ENCODE measurements at places on chromosomes 11 and 22.

GRCh38 chr11:67534070-67534679, 10.9 kb upstream of the CABP2 start:
- no peak for DNase-seq

DNA sequence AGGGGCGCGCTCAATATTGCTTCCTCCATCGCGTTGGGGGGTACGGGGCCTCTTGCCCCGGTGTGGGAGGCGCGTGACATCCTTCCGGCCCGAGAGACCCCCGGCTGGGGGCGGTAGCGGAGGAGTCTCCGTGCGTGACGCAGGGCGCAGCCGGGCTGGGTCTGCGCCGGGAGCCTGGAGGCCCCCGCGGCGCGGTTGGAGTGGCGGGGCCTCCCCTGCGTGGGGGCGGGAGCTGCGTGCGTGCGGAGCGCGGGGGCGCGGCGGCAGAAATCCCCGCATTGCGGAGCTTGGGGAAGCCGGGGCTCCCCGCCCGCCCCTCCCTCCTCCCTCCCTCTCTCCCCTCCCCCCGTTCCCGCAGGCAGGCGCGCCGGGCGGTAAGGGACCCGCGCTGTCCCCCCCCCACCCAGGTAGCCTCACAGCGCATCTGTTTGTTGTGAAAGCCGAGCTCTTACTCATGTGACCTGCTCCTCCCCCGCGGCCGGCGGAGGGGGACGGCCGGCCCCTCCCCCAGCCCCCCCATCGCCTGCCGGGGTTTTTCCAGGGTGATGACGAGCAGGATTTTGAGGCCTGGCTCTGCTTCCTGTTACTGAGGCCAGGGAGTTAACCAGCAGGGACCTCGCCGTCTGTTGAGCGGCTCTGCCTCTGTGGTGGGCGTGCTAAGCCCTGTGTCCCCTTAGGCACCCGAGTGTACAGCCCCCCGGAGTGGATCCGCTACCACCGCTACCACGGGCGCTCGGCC, 1.6 kb downstream of the PIM3 start:
- DNase-seq, result peak; percentile 58

DNA sequence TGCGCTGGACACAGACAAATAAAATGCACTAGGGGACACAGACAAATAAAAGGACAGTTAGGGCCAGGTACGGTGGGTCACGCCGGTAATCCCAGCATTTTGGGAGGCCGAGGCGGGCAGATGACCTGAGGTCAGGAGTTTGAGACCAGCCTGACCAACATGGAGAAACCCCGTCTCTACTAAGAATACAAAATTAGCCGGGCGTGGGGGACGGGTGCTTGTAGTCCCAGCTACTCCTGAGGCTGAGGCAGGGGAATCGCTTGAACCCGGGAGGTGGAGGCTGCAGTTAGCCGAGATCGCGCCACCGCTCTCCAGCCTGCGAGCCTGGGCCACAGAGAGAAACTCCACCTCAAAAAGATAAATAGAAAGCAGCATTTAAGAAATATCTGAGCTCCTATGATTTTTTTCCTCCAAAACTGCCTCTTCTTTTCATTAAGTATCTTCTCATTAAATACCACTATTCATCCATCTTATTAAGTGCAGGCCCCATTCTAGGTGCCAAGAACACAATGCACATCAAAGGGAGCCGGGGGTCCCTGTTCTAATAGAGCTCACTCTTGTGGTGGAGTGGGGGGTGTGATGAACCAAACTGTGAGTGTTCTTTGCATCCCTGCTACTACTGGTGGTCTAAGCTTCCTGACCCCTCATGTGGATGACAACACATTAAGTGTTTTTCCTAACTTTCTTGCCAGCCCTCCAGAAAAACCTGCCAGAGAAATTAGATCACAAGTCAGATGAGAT, 766 bp upstream of the ZNHIT2 start:
- DNase-seq, result no peak

GRCh38 chr11:64381350-64381749, 22.4 kb downstream of the RPS6KA4 start:
- DNase-seq, result no peak

DNA sequence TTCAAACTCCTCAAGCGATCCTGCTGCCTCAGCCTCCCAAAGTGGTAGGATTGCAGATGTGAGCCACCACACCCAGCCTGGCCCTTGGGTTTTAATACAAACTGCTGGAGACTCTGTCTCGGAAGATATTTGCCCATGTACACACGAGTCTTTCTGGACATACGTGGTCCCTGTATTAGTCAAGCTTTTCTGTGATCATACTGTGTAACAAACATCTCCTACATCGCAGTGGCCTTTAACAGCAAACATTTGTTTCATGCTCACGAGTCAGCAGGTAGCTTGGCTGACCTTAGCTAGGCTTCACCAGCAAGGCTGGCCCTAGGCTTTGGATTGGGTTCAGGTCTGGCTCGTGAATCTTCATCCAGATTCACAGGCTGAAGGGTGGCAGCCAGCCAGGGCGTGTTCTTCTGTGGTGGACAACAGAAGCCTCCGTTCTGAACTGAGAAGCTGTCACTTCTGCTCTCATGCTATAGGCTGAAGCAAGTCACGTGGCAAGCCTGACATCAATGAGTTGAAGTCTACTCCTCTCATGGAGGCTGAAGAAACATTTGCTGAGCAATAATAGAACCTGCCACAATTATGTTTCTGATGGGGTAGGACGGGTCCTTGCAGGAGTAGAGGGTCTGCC, 8.8 kb downstream of the KIAA1671 start:
- DNase-seq, result no peak

GRCh38 chr11:72792437-72793021, 1.3 kb downstream of the STARD10 start:
- no peak for DNase-seq

DNA sequence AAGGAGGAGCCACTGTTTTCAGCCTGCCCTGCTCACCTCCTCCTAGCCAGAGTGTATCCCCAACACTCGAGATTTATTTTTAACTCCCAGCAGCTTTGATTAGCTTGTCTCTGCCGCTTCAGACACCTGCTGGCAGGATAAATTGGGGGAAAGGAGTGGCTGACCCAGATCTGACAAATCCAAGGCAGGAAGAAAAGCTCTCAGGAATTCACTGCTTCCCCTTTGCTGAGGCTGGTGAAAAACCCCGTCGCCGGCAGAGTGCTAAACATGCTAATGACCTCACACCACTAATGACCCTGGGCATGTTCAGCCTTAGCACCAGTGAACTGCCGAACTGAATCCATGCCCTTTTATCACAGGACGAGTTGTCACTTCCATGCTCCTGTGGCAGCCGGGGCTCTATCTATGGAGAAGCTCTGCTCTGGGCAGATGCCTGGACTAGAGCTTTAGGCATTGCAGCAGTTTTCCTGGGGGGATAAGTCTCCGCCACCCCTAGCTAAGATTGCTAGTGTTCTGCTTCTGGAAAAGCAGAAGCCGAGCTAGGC, 52.2 kb downstream of the FEZ1 start:
- DNase-seq, result no peak

DNA sequence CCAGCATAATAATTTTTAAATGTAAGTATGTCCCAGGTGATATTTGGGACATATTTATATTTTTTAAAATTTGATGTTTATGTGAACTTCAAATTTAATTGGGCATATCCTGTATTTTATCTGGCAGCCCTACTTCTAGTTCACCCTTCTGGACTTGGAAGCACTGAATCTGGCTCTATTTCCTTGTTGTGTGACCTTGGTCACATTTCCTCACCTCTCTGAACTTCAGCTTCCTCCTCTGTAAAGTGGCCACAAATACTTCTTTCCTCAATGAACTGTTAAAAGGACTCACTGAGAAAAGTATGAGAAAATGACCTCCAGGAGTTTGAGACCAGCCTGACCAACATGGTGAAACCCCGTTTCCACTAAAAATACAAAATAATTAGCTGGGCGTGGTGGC, 8.1 kb upstream of the RNF185 start:
- DNase-seq, result no peak

DNA sequence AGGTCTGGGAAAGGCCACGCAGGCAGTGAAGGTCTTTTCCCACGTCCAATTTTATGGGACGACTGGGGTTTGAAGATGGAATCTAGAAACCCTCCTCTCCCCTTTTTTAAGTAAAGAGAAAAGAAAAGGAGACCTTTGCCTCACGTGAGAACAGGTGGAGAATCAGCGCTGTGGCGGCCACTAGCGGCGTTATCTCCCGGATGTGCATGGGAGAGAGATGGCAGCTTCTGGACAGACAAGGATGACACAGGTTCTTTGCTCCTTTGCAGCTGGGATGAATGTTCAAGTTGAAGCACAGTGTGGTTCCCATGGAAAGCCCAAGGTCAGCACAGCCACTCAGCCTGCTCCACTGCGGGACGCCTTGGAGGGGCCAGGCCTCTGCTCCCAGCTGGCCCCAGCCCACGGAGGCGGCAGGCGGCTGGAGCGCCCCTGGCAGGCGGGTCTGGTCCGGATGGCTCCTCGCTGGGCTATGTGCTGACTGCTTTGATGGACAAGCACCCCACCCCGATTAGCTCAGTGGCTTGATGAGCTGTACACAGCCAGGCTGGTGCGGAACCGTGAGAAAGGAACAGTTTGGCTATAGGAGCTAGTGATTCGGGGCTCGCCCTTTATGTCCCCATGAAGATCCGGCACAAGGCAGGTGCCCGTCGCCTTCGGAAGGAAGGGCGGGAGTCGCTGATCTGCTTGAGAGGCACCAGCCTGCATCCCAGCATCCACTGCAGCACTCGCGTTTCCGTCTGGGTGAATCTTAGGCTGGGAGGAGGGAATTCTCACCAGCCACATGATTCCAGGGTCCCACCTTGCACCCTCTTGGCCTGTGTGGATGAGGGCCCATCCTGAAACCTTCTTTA, 14.5 kb upstream of the BID start:
- no peak for DNase-seq

- DNase-seq, result no peak
Observed at GRCh38 chr11:115425250-115425649, 79.0 kb downstream of the CADM1 start.

GRCh38 chr11:70578371-70578770, 180.0 kb downstream of the CTTN start:
- DNase-seq, result no peak

- peak; percentile 26 for DNase-seq
Observed at GRCh38 chr11:11022125-11022730, 164.4 kb upstream of the ZBED5 start.

DNA sequence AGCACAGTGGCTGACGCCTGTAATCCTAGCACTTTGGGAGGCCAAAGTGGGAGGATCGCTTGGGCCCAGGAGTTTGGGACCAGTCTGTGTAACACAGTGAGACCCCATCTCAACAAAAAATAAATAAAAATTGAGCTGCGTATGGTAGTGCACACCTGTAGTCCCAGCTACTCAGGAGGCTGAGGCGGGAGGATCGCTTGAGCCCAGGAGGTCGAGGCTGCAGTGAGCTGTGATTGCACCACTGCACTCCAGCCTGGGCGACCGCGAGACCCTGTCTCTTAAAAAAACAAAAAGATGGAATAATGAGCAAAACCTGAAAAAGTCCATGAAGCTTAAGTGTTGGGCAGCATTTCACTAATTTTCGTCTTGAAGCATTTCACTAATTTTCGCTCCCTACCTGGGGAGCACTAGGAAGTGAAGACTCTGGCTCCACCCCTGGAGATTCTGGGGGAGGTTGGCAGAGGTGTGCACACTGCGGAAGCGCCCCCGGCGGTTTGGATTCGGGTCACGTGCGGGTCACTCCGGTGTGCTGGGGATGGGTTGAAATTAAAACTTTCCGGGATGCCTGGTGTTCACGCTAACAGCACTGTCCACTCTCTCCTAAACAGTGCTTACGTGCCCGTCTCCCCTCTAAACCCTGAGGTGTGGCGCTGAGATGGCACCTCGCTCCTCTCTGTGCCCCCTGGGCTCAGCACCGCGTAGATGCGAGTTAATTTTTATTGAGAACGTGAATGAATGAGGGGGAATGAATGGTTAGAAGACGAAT, 906 bp upstream of the NAA40 start:
- DNase-seq, result peak; percentile 76

GRCh38 chr11:93663021-93663420, 1.5 kb downstream of the CEP295 start:
- no peak for DNase-seq

- DNase-seq, result no peak
Observed at GRCh38 chr11:58243954-58244353, 15.2 kb upstream of the OR10Q1 start.

DNA sequence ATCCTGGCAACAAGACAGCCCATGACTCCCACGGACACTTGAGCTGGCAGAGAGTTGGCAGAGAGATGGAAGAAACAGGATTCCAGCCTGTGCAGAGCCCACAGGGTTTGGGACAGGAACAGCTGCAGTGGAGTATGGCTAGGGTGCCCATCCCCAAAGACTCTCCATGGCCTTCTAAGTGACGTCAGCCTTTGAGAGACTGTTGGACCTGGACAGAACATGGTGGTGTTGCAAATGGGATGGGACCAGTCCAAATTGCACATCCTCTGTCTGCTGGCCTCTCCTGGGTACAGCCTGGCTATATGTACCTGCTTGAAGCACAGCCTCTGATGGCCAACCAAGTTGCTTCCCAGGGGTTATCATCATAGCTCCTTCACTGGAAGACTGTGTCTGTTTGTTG, 34.5 kb downstream of the NOX4 start:
- DNase-seq, result no peak

- no peak for DNase-seq
Observed at GRCh38 chr22:36086629-36087254, 58.1 kb upstream of the RBFOX2 start.

DNA sequence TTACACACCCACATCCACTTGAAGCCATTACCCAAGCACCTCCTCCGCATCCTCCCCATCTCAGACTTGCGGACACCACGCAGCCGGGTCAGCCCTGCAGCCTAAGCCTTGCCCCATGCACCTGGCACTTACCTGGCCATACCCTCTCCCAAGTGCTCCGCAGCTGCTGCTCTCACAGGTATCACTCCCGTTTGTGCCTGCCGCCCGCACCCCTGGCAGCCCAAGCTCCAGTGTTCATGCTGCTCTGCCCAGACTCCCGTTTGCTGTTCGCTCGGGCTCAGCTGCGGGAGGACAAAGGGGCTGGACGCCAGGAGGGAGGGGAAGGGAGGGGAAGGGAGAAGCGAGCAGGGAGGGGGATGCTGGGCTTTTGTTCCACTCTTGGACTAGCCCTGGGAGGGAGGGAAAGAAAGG, at the start of gene KLHL35:
TSS of gene KLHL35 (minus strand) at position 293 of the 411 bp plus-strand sequence. CDS start 2,574 bp downstream, outside the sequence.
- DNase-seq, result no peak

DNA sequence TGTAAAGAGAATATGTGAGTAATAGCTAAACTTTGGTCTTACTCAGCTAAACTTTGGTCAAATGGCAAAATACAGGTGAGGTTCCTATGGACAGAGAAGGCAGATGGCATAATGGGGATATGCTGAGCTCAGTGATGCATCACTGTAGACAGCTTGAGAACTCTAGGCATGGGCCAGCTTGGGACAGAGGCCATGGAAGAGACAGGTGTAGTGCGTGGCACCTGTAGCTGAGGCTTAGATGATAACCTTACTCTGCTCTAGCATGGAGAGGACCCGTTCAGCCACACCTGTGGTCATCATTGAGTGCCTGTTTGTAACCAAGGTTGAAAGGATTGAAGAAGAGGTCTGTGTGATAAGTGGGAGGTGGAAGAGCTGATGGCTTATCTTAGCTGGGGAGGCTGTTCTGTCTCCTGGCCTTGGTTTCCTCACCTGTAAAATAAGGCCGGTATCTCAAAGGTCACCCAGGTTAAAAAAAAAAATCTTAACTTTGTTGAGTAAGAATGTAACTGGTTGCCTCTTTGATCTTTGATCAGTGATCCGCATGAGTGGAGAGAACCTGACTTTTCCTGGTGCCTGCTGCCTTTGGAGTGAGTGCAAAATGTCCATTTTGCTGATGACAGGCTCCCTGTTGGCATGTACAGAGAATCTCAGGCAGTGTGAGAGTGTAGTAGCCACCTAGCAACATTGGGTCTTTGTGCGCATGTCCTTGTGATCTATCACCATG, 48.6 kb downstream of the ZNRF3 start:
- DNase-seq, result no peak

- no peak for DNase-seq
Observed at GRCh38 chr11:65868076-65868667, 4.4 kb downstream of the EFEMP2 start.

All from germinal center (tissue), 1 donor.